NCI-H1436 (cell line): ENCODE measurements at places on chromosomes 13 and 19.

DNA sequence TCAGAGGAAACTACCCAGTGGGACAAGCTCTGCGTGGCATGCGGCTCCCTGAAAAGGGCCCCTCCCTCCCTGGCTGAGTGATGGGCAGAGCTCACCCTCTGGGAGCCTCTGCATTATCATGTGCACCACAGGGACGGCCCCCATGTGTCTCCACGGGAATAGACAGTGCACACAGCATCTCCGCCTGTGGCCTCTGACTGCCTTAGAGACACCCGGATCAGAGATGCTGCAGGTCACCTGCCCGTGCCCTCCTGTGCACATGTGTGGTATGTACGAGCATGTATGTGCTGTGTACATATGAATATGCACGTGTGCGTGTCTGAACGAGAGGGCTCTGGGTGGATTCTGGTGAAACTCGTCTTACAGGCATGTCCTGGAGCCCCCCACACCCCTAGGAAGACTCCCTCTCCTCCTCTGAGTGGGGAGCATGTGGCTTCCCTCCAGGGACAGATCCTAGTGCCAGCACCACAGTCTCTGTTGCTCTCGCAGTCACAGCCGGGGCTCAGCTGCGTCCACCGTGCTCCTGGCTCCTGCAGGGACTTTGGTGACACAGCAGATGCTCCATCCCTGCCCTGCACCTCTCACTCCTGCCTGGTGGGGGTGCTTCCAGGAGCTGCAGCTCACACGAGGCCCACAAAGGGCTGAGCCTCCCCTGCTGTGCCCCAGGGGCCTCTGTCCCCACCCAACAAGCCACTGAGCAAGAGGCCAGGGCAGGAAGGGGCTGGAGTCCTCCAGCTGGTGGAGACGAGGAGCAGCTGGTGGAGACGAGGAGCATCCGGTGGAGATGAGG is 19.6 kb downstream of the C13orf46 start:
- DNase-seq, result no peak

DNA sequence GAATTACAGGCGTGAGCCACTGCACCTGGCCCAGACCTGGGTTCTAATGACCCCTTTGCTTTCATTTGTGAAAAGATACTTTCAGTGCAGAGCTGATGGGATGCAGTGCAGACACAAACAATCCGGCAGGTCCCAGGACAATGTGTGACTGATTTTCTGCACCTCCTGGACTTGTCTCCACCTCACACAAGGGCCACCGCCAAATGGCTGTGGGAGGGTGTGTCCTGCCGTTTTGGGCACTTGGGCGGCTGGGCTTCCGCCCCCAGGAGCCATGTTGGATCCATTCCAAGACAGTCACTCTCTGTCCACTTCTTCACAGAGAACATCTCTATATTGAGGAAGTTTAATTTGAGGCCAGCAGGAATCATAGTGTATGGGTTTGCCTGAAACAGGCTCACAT is 112.3 kb upstream of the ZNF507 start:
- no peak for DNase-seq

DNA sequence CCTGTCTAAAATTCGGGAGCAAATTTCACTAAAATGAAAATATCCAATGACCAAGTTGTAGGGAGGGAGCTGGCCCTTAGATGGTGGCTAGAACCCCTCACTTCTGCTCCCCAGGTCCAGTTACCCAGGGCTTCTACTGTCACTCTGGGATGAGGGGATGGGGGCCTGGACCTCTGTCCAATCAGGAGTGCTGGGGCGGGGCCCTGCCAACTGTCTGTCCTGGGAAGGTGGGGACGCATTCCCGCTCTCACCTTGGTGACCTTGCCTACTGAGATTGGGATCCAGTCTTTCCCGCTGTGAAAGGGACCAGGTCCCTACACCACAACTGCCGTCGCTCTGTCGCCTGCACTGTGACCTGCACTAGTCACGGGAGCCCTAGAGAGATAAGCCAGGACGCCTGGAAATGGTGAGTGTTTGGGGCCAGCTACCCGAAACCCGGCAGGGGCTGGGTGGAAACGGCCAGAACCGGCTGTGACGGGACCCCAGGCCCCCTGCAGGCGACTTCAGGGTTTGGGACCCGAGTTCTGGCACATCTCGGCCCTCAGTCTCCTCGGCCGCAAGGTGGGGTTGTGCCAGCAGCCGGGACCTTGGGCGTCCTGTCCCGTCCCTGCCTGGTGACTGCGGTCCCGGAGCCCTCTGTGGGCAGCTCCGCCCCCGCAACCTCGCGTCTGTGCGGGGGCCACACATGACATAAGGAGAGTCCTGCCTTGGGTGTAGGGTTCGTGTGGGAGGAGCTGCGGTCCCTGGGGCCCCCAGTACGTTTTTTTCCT is 22.8 kb downstream of the ZNF20 start:
- DNase-seq, result no peak

GRCh38 chr13:72559716-72560115 is 167.7 kb downstream of the MZT1 start:
- no peak for DNase-seq

DNA sequence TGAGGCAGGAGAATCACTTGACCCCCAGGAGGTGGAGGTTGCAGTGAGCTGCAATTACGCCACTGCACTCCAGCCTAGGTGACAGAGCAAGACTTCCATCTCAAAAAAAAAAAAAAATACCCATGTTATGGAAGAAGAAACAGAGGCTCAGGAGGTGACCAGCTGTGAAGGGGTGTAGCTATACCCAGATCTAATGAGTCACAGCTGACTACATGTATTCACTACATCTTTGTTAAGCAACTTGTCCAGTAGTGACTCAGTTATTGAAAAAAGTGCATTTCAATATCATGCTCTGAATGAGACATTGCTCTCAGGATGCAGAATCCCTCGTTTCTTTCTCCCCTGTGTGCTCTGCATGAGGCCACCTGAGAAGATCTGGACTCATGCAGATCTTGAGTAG is 16.1 kb upstream of the SPART start:
- no peak for DNase-seq

GRCh38 chr19:45049073-45049736 is 10.4 kb downstream of the CLASRP start:
- no peak for DNase-seq

DNA sequence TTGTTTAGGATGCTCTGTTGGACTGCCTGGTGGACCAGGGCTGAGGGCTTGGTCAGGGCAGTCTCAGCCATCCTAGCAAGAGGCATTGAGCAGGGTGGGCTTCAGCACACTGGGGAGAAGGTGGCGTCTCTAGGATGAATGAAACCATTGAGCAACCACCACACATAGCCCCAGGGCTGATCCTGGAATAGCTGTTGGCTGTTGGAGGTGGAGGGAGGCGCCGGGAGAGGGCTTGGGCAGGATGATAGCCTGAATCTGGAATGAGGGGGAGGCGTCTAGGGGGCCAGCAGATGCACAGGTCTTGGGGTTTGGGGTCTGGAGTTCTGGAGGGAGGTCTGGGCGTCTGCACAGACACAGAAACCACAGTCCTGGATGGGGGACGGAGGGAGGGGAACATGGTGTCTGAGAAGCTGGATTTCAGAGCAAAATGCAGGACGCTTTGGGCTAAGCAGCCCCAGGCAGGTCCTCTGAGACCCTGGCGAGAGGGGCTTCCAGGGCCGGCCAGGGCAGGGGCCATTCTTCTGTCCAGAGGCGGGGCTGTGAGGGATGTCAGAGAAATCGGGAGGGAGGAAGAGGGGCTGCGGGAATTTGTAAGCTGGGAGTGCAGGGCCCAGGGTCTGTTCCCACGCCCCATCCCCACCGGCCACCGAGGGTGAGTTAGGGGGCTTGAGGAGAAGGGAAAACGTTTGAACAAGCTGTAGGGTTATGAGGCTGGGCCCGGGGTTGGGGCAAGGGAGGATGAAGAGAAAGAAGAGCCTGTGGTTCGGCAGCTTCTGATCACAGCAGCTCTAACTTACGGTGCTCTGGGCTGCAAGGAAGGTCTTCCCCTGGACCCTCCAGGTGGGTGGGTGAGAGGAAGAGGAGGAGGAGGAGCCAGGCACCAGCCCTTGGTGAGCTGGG is 5.2 kb downstream of the TRAPPC5 start:
- DNase-seq, result no peak

DNA sequence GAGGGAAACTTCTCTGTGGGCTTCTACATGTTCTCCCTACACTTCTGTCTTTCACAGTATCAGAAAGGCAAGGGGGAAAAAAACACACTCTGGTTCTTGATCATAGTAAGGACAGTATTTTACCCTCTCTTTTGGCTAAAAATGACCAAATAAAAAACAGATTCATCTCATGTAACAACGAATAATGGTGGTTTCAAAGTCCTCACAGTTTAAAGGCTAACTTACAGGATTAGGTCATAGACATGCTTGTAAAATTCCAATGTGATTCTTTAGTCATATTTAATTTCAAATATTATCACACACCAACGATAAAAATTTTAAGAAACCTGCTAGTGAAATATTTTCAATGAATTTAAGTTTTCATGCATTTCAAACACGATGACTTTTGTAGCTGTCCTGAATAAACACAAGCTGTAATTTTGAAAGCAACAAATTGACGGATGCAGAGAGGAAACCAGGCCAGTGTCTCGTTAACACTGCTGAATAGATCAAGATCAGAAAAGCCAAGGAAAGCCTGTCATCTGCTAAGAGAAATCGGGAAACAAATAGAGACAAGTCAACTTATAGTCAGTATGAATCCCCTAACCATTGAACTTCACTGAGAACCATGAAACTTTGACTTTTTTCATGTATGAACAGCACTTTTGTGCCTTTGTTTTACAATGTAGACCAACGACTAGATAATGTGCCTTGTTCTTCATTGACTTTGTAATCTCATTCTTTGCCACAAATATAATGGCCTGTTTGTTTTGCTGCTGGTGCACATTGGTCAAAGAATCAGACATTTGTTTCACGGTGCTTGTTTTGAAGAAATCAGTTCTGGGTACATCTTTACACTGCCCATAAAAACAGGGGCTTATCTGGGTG is 22.0 kb downstream of the MBNL2 start:
- DNase-seq, result no peak

DNA sequence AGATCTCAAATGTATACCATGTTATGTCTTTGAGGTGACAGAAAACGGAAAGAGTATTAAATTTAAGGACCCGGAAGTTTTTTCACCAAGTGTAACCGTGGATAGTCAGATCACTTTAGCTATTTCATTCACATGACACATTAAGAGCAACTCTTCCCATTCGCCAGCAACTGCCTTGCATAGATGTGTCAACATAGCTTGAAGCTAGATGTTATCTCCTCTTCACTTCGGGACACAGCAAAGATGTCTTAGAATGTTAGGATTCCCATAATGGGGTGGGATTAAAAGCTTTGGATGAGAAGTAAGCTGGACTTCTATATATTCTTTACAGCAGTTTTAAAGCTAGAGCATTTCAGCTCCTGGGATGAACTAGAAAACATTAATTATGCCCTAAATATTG is 1135.9 kb upstream of the PCDH20 start:
- no peak for DNase-seq
